ENCODE measurements at places on chromosomes 16 and 17.

DNA sequence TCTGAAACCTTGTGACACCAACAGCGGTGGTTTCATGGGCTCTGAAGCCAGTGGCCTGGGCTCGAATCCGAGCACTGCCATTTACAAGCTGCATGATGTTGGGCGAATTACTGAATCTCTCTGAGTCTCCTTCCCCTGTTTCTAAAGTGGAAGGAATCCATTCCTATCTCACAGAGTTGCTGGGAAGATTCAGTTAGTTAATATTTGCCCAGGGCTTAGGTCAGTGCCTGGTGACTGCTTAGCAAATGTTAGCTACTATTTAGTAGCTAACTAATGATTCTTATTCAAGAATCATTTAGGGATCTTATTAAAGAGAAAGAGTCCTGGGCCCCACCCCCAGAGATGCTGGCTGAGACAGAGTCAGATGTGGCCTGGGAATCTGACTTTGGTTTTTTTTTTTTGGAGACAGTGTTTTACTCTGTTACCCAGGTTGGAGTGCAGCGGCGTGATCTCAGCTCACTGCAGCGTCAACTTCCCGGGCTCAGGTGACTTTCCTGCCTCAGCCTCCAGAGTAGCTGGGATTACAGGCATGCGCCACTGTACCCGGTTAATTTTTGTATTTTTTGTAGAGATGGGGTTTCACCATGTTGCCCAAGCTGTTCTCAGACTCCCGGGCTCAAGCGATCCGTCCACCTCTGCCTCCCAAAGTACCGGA lies 33.6 kb upstream of the RAI1 start:
- DNase-seq, result no peak

DNA sequence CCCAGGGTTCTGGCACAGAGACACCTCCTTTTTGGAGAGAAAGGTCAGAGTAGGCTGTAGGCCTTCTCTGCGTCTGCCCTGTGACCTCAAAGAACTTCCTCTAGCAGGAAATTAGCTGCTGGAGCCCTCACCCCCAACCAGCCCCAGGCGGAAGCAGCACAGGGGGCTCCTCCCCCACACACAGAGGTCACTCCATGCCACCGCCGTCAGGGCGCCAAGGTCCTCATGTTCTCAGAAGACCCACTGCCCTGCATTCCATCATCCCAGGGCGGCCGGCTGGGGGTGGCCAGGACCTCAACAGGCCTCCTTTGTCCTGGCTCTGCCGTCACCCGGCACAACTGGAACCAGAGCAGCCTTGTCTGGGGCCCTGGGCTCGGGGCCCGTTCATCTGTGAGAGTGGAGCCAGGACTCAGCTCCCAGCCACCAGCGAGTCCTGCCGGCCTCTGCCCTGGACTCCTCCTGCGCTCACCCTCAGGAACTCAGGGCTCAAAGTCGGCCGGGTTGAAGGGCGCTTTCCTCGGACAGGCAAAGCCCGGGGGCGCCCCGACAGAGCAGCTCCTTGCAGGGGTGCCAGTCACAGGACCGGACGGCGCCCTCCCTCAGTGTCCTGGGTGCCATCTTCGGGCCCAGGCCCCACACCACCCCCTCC lies 1.2 kb downstream of the TMC6 start:
- no peak for DNase-seq

GRCh38 chr16:48277158-48277557 lies 29.8 kb upstream of the ABCC11 start:
- DNase-seq, result no peak

DNA sequence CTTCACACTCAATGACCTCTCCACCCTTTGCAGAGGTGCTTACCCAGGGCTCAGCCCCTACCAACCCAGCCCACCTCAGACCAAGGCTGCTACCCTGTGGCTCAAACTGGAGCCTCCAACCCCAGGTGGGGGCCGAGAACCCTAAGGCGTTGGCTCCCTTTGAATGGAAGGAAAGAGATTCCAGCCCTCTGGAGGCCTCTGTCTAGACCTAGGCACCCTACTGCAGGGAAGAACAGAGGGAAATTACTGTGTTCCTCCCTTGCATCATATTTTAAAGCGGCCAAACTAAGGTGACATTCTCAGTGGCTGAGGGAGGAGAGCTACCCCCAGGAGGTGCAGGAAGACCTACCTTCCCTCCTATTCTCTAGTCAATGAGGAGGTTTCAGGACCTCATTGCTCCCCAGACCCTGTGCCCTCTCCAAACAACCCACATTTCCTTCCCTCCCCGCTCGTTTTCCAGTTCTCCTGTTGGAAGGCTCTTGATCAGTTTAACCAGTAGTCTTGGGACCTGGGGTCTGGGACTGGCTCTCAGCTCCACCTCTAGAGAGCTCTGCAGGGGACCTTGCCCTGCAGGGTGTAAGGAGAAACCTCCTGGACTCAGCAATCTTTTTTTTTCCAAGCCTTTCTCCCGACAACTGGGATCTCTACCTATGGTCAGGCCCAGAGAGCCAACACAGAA lies 5.5 kb upstream of the HOXB8 start:
- no peak for DNase-seq

- DNase-seq, result no peak
Observed at GRCh38 chr17:67862614-67863217, 37.4 kb downstream of the BPTF start.

GRCh38 chr16:2296661-2297505 lies 29.0 kb upstream of the RNPS1 start:
- no peak for DNase-seq

- DNase-seq, result no peak
Observed at GRCh38 chr17:64110379-64111152, 19.4 kb downstream of the ERN1 start.

GRCh38 chr16:17301184-17301583 lies 169.6 kb downstream of the XYLT1 start:
- no peak for DNase-seq

DNA sequence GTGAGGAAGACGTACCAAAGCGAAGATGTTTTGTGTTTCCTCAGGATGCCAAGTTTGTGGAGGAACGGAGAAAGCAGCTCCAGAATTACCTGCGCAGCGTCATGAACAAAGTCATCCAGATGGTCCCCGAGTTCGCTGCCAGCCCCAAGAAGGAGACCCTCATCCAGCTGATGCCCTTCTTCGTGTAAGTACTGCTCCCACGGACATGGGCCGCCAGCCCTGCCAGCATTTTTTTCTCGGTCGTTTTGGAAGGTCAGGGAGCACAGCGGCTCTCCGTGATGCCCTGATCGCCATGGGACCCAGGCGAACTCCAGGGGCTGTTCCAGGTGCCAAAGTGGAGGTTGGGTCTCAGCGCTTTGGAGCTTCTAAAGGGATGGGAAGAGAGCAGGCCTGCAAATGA lies 279.0 kb downstream of the CPPED1 start:
- DNase-seq, result no peak

DNA sequence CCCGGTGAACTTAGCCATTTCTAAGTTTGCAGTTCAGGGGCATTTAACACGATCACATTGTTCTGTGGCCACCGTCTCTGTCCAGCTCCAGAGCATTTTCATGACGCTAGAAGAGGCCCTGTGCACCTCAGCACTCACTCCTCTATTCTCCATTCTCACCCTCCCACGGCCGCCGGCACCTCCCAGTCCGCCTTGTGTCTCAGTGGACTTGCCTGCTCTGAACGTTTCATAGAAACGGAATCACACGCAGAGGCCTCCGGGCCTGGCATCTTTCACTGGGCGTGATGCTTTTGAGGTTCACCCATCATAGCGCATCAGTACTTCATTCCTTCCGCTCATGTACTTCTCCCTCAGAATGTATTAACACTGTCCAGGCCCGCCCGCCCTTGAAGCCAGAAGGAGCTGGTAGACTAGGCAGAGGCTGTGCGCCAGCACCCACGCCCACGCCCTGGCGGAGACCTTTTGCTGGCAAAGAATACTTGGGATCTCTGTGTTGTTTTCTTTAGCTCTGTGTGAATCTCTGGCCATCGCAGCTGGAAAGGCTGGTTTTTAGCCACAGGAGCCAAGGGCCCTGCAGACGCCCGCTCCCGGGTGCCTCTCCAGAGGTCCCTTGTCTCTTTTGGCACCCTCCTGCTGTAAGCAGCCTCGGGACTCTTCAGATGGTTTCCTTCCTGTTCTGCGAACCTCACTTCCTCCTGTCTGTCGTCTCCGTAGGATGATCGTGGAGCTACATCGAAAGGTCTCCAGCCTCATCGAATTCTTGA lies 23.4 kb upstream of the JPT2 start:
- DNase-seq, result no peak

DNA sequence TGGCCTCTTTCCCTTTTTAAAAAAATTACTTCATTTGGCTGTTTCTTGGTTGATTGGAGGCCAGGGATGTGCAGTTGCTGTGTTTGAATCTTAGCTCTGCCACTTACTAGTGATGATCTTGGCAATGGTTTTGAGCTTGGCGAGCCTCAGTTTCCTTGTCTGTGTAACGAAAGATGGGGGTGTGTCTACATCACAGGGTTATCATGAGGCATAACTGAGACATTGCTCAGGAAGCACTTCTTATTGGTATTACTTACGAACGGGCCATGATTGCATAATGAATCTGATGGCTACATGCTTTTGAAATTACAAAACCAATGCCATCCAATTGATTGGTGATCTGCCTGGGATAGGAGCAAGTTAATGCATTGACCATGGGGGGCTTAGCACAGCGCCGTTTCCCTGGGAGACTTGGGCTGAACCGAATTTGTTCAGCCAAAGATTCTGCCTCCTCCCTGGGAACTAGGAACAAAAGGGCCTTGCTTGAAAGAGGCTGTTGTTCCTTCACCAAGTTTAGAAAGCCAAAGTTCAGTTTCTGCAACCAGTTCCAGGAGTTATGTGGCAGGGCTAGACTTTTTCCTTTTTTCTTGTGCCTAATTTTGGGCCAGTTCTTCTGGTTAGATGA lies 21.9 kb downstream of the CMIP start:
- no peak for DNase-seq

- DNase-seq, result no peak
Observed at GRCh38 chr16:20814784-20815183, 8.5 kb downstream of the REXO5 start.

GRCh38 chr16:69055008-69055407 lies 50.4 kb upstream of the HAS3 start:
- DNase-seq, result no peak

- DNase-seq, result no peak
Observed at GRCh38 chr16:85759631-85760419, 8.9 kb upstream of the C16orf74 start.

DNA sequence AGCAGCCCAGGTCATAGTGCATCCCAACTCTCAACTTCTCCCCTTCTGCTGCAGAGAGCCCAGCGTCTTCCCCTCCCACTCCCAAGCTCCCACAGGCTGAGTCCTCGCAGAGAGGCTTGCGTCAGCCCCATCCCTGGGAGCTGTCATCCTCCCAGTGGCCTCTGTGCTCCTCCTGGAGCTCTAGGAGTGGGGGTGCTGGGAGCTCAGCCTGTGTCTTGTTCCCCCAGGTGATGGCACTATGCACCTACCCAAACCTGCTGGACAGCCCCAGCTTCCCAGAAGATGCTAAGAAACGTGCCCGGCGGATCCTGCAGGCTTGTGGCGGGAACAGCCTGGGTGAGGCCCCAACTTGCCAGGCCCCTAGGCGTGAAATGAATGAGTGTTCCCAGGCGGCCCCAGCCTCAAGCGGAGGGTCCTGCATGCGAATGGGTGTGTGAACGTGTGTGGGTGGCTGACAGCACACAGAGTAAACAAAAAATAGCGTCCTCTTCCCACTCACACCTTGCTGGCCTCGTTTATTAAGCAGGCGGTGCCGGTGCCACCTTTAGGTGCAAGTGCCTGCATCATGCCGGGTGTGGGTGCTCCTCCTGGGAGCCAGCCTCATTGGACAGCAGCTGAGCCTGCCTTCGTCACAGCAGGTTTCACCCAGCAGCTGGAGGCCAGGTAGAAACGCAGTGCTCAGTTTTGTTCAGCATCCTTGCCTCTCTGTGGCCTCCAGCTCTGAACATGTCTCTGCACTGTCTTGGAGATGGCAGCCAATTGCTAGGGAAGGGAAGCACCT lies 16.5 kb downstream of the GPT2 start:
- DNase-seq, result no peak

GRCh38 chr17:74353446-74354060 lies 8.1 kb downstream of the BTBD17 start:
- no peak for DNase-seq

GRCh38 chr17:40191237-40192208 lies 14.3 kb downstream of the RAPGEFL1 start:
- peak; percentile 61 for DNase-seq

GRCh38 chr16:83458612-83459011 lies 349.2 kb upstream of the HSBP1 start:
- DNase-seq, result no peak

DNA sequence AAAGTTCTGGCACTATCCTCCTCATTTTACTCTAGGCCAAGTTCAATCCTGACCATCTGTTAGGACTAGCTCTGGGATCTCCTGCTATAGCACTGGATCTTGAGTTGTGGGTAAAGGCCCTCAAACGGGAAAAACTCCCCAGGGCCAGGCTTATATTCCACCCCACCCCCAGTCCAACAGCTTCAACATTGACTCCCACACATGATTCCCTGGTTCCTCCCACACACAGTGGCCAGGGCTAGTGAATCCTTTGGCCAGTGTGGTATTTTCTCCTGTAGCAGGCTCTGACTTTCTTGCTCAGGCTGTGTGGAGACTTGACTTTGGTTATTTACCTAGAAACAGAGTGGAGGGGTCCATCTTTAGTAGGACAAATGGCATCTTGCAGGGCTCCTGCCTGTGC lies 10.3 kb upstream of the AKAP10 start:
- no peak for DNase-seq

GRCh38 chr16:17354141-17354601 lies 116.6 kb downstream of the XYLT1 start:
- DNase-seq, result no peak

DNA sequence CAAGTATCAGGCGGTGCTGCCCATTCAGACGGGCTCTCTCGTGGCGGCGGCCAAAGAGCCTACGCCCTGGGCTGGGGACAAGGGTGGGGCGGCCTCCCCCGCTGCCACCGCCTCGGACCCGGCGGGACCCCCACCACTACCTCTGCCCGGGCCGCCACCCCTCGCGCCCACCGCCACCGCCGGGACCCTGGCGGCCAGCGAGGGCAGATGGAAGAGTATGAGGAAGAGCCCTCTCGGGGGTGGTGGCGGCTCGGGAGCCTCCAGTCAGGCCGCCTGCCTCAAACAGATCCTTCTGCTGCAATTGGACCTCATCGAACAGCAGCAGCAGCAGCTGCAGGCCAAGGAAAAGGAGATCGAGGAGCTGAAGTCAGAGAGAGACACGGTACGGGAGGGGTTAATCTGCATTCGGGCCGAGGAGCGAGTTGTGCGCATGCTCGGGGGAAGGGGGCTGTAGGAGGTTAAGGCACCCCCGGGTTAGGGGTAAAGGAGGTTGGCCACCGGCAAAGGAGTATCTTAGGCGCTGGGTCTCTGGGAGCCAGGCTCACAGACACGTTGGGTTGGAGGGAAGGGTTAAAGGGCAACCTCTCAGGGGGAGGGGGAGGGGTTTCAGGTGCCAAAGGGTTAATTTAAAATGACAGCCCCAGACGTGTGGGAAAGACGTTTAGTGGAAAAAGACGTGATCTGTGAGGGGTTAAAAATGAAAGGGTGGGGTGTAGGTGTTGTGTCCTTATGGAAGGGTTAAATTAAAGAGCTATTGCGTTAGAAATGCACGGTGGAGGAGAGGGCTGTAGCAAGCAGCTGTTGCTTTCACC lies 1.4 kb downstream of the MSL1 start:
- DNase-seq, result no peak

DNA sequence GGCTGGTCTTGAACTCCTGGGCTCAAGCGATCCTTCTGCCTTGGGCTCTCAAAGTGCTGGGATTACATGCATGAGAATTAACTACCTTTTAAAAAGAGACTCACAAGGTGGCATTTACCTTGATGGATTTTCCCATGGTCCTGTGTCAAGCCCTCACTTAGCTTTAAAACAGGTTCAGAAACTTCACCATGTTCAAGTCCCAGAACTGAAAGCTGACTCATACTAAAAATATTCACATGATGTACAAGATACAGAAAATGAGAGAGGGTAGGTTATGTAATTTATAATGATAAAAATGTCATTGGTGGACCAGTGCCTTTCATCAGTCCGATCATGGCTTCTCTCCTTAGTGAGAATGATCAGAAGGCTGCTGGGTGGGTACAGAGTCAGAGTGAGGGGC lies 4.3 kb upstream of the AKAP1 start:
- no peak for DNase-seq
